Mammary epithelial cell (primary cell): ENCODE measurements at places on chromosomes 7 and 10. TPM values are rescaled to one million over a fixed set of nuclear protein-coding genes. Genes with fewer than 3 reads are reported as not detected.
A peak's percentile ranks its signal among the peaks of the same experiment; 100 is the strongest.

TBXAS1 gene
- polyA plus RNA-seq = 3.1 TPM

DNA sequence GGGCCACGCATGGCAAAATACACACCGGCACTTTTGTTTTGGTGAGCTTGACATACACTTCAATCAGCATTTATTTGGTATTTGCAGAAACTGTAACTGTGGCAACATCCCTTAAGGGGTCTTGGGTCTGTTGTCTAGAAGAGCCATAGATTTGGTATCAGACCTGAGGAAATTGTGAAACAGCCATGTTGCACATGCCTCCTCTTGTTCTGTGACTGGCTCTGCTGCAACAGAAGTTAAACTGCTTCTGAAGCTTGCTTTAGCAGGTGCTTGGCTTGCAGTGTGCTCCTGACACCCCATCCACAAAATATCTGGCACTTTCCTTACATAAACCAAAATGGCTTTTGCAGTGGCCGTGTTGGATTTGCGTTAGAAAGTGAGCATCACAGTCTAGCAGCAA lies 247.3 kb downstream of the GATA3 start:
- peak; percentile 14 for DNase-seq

GRCh38 chr10:75464478-75465449 lies 33.3 kb downstream of the LRMDA start:
- peak; percentile 60 for DNase-seq

PON3 gene
- 0.69 TPM for polyA plus RNA-seq

GRCh38 chr7:114865564-114865963 lies 56.3 kb upstream of the MDFIC start:
- peak; percentile 36 for DNase-seq

- DNase-seq = peak; percentile 84
Observed at GRCh38 chr7:116576350-116577319, 51.8 kb downstream of the CAV1 start.

- peak; percentile 63 for DNase-seq
Observed at GRCh38 chr7:48274662-48275061, 103.4 kb downstream of the ABCA13 start.

- DNase-seq = no peak
Observed at GRCh38 chr10:122555442-122555841, 5.1 kb upstream of the DMBT1 start.

GRCh38 chr7:111642373-111642772 lies 80.1 kb upstream of the IMMP2L start:
- DNase-seq = no peak

GOLGA7B gene
- polyA plus RNA-seq = 1.6 TPM

DNA sequence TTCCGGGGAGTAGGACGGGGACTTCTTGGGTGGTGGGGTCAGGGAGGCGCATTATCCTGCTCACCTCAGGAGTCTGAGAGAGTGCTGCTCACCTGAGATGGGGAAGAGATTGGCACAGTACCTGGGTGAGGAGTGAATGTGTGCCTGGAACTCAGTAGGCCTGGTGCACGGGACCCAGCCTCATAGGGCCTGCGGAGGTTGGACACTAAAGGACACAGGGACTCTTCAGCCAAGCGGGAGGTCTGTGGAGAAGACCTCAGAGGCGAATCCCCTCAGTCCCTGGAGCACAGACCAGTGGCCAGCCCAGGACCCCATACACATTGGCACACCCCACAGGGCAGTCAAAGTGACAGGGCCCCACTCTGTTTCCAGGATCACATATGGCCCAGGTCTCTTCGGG lies 73.2 kb downstream of the OAT start:
- DNase-seq = no peak

- no peak for DNase-seq
Observed at GRCh38 chr7:22052674-22053365, 107.1 kb upstream of the CDCA7L start.

GRCh38 chr10:25811052-25811685 lies 122.9 kb upstream of the MYO3A start:
- no peak for DNase-seq

DNA sequence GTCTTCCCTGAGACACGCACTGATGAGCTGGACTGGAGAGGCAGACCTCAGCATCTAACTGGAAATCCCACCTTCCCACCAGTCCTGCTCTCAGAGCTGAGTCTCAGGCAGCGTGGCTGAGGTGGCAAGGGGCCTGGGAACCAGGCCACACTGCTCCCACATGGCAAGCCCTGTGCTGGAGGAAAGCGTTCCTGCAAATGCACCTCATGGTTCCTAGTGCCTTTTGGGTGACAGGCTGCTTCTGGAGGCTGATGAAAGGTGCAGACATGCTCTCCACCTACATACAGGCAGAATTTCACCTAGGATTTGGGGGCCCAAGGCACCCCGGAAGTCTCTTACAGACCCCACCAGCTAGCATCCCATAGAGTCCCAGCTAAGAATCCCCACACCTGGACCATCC lies 432.9 kb upstream of the FOXK1 start:
- no peak for DNase-seq

DNA sequence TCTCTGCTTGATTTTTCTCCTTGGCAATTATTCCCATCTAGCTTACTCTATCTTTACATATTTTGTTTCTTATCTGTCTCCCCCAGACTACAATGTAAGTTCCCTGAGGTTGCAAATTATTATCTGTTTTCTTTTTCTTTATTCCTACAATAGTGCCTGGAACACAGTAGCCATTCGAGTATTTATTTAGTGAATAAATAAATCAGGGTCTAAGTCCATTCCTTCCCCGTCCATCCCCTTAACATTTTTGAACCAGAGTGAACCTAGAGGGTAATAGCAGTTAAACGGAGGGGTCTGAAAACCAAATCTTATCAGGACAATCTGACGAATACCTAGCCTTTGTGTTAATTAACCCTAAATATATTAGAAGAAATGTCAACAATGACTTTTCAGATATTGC lies 252.8 kb upstream of the YAE1 start:
- no peak for DNase-seq

INSYN2A gene
- 0.14 TPM for polyA plus RNA-seq

RADIL gene
- polyA plus RNA-seq = 0.17 TPM
